NCI-H748 treated with DMSO at 0.1 percent for 48 hours (cell line): ENCODE measurements at places on chromosomes 5 and 9.
A peak's percentile ranks its signal among the peaks of the same experiment; 100 is the strongest.

GRCh38 chr9:32468740-32469139 lies 57.3 kb downstream of the RIGI start:
- DNase-seq: no peak

DNA sequence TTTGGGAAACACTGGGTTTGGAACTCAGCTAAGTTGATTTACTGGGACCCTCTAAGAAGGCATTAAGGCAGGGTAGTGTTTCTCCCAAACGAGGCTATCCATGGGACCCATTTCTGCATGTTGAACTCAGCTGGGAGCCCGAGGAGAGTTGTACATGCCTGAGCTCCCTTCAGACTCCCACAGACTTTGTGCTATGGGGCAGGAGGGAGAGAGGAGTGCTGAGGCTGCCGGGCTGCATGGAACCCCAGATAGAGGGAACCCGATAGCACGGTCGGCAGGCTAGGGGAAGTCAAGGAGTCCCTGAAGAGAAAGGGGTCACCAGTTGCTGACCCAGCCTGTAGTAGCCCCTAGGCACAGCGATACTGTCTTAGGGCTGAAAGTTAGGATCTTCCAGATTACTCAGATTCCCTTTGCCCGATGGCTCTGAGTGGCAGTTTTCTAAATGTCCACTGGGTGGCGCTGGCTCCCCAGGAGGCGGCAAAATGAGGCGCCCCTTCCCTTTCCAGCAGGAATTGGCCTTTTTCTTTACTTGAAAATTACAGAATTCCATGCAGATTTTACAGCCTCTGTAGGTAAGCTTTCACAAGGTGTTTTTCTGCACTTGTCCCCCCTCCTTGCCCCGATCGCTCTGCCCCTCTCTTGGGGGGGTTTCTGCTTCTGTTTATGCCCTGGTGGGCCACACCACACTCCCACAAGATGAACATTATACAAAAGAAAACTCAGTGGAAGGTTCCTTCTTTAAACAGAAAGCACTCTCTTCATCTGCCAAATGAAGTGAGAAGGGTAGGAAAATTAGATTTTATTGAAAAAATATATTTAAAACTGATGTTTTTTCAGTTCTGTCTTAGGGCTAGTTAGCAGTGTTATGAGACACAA lies 17.8 kb downstream of the NANS start:
- peak; percentile 7 for DNase-seq

- no peak for DNase-seq
Measured at GRCh38 chr5:56088967-56089829, 94.4 kb upstream of the IL6ST start.

- DNase-seq: no peak
Measured at GRCh38 chr9:71984403-71984802, 73.0 kb downstream of the C9orf85 start.

GRCh38 chr5:178827636-178828035 lies 32.1 kb upstream of the ZNF354B start:
- no peak for DNase-seq

- no peak for DNase-seq
Measured at GRCh38 chr9:134502809-134503211, 138.8 kb upstream of the COL5A1 start.

- DNase-seq: no peak
Measured at GRCh38 chr9:117796681-117797080, 92.5 kb downstream of the TLR4 start.

DNA sequence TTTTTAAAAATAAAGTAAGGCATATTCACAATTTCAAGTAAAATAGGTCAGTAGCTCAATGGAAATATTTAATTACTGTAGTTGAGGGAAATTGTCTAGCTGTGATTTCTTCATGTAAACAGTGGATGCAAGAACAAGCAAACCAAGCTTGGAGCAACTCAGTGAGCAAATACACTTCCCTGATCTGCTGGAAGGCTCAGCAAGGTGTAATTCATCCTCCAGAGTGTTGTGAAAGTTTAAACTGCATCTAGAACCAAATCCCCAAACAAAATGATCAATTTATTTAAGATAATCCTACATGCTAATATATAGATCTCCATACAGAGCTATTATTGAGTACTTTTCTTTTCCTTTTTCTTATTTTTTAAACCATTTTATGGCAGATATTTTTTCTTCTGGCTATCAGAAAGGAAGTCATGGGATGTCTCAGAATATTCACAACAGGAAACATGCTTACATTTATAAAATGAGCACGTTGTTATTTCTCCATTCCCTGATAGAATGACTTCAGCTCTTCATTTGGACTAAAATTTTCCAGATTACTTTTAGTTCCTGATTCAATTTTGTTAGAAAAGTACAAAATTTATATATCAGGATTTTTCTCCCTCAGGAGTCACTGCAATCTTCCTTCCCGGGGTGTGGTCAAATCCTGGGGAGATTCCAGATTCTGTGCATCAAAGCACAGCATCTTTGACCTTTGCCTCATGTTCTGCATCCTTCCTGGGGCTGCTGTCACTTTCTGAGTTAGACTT lies 219.2 kb upstream of the ELL2 start:
- no peak for DNase-seq

GRCh38 chr9:94302426-94302825 lies 26.0 kb downstream of the NUTM2F start:
- DNase-seq: no peak

- no peak for DNase-seq
Measured at GRCh38 chr9:917730-918129, 58.7 kb upstream of the DMRT3 start.

DNA sequence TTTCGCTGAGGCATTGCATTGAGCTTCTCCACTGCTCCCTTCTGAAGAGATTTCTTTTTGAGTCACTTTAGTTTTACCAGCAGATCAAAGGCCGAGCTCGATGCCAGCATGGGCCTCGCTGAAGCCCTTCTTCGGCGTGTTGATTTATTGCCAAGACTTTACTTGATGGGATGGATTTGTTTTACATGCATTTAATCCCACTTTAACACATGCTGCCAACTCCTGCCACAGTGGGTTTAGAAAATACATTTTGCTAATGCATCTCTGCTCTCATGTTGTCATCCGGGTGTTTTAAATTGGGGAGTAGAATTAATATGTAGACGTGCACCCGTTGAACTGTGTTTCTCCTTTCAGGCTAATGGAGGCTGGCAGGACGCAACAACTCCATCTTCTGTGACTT lies 218.3 kb downstream of the PBX3 start:
- DNase-seq: no peak
